ENCODE measurements at places on chromosomes 2 and 18.

DNA sequence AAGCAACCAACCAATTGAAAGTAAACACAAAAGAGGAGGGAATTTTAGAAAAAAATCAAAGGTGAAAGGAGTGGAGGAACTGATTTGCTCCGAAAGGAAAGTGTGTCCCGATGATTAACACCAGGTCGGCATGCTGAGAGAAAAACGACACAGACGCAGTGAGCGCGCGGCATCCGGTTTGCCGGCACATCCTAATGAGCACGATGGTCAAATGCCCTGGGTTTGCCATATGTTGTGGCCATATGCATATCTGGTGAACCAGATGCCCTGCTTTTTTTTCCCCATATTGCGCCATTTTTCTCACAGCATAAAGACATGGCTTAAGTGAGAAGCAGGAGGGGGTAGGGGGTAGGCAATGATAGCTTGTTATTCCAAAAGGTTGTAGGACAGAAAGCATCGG is 626.7 kb downstream of the BCL11A start:
- DNase-seq: no peak

DNA sequence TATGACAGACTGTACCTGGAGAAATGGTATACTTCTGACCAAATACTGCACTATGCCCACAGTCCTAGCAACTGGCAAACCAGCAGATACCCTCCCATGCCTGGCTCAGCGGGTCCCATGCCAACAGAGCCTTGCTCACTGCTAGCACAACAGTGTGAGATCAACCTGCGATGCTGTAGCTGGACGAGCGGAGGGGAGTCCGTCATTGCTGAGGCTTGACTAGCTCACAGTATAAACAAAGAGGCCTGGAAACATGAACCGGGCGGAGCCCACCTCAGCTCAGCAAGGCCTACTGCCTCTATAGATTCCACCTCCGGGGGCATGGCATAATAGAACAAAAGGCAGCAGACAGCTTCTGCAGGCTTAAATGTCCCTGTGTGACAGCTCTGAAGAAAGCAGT is 93.2 kb upstream of the CAB39 start:
- no peak for DNase-seq

DNA sequence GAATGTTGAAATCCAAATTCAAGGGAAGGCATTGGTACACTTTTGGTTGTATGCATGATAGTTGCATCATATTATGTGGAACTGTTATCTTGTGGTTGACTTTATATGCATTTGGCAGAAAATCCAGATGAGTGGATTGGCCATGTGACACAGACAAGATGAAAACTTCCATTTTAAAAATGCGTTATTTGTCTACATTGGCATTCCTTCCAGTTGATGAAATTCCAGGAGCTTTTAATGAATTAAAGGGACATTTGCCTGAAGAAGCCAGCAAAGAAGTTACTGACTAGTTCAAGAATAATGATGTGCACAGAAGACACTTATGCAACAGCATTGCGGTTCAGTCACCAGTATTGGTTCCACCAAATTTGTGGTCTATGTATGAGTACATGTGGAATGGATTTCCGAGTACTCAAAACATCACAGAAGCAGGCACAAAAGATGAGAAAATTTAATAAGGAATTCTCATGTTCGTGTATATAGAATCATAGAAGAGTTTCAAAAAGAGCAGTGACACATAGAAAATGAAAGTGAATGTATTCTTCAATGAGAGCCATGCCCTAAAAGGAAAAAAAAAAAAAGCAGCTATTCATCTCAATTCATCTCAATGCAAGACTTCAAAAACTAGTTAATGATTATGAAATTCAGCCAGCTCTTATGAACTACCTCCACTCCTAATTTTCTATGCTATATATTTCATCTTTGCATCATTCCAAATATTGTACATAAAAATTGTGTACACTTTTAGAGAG is 232.1 kb downstream of the RBM43 start:
- no peak for DNase-seq

DNA sequence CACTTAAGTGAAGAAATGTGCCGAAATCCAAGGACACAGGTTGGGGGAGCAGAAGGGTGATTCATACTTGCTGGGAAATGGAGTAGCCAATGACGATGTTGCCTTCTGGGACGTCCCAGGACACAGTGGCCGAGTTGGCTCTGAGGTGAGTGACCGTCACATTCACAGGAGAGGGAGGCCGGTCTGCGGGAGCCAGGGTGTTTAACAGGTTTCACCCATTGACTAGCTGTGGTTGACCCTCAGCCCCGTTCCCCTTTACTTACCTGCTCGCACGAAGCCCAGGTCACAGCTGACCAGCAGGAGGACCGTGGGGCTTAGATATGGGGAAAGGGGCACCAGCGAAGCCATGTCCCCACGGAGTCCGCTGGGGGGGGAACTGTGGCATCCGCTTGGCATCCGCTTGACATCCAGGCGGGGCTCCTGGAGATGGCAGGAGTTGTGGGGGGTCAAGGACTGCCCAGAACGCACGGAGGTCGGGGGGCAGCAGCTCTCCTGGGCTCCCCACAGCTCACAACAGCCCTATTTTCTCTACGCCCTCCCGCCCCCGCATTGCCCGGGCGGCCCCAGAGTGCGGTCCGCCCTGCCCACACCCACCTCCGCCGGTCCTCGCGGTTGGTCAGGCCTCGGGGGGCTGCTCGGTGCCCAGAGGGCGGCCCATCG is 586 bp downstream of the FNDC4 start:
- no peak for DNase-seq

DNA sequence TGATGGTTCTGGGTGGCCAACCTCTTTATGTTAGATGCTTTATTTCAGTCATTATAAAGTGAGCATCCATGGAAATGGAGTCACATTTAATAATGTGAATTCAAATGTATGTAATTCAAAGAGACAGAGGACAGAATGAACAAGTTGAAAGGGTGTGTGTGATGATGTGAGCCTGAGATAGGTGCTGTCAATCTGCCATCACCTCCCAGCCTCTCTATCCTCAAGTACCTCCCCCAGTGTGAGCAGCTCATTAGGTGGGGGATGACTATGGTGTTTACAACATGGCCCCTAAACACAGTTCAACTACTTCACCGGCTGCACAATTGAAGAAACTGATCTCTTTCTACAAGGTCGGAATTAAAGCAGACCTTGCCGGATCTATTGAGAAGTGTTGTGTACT is 74.7 kb upstream of the IGFBP5 start:
- DNase-seq: no peak

DNA sequence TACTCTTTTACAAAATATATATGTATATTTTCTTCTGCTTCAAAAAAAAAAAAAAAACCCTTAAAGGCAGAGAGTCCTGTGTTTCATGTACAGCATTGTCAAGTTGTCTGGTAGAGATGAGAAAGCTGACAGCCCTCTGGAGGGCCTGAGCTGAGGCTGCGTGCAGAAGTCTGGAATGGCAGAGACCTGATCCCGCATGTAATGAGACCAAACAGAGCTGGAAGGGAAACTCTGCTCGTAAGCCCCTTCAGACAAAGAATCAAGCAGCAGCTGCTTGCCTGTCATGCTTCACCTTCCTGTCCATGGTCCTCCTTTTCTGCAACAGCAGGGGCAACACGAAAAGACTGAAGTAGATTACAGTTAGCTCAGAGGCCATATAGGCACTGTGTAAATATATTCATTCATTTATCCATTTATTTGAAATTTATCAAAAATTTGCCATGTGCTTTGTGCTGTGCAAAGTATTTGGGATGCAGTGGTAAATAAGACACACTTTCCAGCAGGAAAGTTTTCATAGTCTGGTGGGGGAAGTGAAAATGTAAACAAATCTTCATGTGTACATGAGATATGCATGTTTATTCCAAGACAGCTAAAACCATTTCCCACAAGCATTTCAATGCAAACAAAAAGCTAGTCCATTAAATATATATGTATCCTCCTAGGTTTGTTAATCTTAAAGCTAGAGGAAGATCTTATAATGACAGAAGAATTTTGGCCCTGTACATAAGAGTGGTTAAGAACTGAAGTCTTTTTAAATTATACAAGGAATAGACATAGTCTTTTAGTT is 912.7 kb downstream of the CPS1 start:
- DNase-seq: no peak
